ENCODE measurements at places on chromosomes 2 and 18.

DNA sequence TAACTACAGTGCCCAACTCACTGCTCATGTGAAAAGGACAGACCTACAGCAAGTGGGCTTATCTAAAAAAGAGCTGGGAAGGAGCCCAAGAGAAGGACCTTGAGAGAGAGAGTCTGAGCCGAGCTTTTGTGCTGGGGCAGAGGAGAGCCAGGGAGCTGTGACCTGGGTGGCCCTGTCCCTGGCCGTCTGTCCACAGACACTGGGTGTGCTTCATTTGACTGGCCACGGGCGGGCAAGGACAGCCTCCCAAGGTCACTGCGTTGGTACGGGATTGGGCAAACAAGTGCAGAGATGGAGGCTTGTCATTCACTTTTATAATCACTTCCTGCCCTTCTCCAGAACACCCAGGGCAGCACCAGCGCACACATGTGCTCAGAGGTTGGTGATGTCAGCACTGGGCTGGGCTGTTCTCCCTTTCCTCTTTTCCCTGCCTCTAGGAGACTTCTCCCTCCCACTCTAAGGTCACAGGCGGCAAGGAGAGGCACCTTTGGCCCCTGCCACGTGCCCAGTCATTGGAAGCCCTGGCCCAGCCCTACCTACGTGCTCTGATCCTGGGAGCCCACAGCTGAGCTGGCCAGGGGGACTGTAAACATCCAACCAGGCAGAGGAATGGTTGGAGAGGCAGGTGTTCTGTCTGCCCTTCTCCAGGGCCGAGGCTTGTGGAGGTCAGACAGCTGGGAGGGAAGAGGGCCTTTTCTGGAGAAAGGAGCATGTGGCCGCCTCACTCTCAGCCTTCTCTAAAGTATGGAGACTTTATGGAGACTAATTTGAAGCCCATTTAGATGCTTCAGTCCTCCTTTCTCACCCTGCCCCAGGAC, 6.4 kb upstream of the PSD4 start:
- DNase-seq: no peak

DNA sequence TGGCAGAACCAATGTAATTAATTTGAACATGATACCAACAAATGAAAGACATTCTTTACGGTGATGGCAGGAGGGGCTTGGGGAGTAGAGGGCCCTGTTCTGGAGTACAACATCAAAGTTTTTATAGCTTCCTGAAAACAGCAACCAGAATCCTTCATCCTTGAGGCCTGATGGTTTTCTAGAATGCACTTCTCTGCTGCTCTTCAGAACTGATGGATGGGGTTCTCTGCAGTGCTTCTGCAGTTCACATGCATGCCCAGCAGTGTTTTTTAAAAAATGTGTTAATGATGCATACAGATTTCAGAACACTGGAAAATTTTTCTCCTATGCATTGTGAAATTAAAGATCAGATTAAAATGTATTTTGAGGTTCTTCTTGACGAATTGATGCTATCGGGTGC, 2.5 kb downstream of the LTBP1 start:
- no peak for DNase-seq

DNA sequence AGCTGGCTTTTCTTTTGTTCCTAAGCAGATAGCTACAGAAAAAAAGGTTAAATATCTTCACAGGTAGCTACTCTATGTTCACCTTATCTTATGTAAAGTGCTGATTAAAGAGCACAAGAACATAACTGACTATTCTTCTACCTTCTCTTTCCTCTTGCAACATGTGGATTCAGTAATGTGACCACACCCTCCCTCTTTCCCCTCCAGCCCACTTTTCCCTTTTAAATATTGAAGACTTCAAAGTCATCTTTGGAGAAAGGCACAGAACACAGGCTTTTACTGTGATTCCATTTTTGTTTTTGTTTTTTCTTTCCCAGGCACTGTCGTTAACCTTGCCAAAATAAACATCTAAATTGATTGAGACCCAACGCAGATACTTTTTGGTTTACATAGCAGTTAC, 418.1 kb upstream of the CDH20 start:
- no peak for DNase-seq

- no peak for DNase-seq
These were observed 25.8 kb downstream of the SPEG start for GRCh38 chr2:219460424-219460926.

DNA sequence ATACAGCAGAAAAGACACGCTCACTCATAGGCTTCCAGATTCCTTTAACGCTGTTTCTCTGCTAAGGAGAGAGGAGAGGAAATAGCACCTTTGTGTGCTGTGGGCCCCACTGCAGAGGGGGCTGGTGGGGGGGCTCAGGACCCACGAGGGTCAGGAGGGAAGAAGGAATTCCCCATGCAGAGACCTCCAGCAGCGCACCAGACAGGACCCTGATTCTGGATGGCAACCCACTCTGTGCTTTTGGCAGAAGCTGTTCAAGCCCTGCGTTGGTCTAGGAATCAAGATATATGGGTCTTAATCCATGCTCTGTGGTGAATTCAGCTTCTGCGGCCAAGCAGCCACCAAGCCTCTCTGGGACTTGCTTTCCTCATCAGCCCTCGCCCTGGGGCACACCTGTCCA, 31.0 kb downstream of the MYCN start:
- no peak for DNase-seq

GRCh38 chr2:127071901-127072328, 35.0 kb downstream of the BIN1 start:
- no peak for DNase-seq

DNA sequence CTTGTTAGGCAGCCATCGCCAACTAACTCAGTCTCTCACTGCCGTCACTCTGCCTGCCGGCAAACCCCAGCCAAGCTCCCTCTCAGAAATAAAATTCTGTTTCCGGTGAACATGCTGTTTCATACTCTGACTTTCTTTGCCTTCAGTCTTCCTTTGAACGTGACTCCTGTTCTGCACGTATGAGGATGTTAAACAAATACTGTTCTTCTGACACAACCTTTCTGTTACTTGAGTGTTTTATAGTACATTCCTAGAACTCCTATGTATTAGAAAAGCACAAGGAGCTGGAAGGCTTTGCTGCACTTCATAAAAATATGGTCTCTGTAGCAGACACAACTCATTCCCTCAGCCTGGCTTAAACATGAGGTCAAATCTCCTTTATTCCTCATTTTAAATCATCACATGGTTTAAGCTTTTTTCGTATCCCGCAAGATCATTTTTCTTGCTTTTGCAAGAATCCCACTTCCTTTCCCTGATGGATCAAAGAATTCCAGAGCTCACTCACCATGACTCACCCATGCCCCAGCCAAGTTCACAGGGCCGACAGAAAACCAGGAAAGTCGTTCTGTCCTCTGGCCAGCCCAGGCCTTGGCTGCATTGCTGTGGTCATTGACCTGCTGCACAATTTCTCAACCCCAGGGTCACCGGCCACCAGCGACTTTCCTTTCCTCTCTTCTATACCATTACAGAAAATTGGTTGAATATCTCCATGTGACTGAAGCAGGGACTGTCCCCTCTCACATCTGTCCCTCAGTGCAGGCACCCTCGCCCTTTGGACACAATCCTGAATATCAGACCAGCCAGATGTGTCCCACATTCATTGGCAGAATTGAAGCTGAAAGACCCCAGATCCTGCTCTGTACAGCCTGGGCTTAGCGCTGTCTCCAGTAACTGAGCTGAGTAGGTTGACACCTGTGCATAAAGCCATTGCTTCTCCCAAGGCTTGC, 183.1 kb upstream of the ARL4C start:
- no peak for DNase-seq

DNA sequence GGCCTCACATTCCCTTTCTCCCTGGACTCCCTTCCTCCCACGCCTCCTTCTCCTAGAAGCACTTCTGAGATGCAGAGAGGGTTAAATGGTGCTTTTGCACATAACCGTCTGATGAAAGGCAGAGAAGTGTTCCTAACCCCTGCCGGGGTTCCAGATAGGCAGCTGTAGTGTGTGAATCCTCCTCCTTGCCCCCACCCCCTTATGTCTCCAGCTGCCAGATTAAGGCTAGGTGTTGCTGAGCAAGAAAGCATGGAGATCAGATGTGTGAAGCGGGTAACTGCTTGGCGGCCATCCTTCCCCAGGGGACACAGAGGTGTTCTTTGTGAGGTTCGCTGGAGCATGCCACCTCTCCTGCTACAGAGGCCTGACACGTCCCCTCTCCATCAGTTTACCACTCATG, 88.3 kb downstream of the NRP2 start:
- DNase-seq: no peak

GRCh38 chr2:128329607-128330006, 10.9 kb upstream of the HS6ST1 start:
- no peak for DNase-seq

GRCh38 chr2:157426477-157426994, 17.4 kb downstream of the CYTIP start:
- no peak for DNase-seq

DNA sequence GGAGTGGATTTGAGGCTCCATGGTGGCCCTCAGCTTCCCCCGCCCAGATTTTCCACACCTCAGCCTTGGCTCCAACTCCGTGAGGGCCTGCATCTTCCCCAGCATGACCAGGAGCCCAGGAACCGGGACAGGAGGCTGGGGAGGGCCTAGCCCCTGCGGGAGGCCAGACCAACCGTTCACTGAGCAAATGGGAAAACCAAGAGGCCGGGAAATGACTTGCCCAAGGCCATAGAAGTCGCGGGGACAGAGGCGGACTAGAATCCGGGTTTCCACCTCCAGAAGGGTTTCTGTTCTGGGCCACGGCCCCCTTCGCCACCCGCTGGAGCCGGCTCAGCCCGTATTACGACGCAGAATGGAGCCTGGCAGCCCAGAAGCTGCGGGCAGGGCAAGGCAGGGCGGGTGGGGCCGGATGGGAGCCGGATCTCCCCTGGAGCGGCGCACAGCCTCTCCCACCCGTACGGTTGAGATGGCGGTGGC, 7.9 kb upstream of the CRYBA2 start:
- DNase-seq: no peak

- no peak for DNase-seq
These were observed 14.4 kb upstream of the SNED1 start for GRCh38 chr2:240983996-240984498.

GRCh38 chr18:9542924-9543323, 67.6 kb downstream of the RALBP1 start:
- DNase-seq: no peak

GRCh38 chr2:11749646-11750349, 3.4 kb downstream of the LPIN1 start:
- DNase-seq: no peak

GRCh38 chr2:37464067-37464466, 119.6 kb downstream of the QPCT start:
- no peak for DNase-seq

- no peak for DNase-seq
These were observed 56.4 kb upstream of the MGAT5 start for GRCh38 chr2:134197445-134197844.

DNA sequence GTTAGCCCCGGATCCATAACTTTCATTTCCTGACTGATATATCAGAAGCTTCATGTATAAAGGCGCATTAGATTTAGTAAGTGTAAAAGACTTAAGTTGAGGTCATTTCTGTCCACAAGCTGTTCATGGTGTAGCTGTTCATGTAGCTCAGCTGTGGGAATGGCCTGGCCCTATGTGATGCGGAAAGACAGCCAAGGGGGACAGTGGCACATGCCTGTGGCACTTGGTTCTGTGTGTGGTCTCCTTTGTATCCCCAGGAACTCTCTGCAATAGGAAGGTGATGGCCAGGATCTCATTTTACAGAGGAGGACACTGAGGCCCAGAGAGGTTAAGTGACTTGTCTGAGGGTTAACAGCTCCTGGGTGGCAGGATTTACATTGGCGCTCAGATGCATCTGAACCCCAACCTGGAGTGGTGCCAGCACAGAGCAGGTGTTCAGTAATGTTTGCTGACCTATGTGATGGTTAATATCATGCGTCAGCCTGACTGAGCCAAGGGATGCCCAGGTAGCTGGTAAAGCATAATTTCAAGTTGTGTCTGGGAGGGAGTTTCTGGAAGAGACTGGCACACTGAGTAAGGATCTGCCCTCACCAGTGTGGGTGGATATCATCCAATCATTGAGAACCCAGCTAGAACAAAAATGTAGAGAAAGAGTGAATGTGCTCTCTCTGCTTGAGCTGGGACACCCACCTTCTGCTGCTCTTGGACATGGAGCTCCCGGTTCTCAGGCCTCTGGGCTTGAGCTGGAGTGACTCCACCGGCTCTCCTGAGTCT, 25.4 kb downstream of the HPCAL1 start:
- DNase-seq: no peak

- DNase-seq: no peak
These were observed 17.9 kb upstream of the IL18R1 start for GRCh38 chr2:102337481-102338386.

DNA sequence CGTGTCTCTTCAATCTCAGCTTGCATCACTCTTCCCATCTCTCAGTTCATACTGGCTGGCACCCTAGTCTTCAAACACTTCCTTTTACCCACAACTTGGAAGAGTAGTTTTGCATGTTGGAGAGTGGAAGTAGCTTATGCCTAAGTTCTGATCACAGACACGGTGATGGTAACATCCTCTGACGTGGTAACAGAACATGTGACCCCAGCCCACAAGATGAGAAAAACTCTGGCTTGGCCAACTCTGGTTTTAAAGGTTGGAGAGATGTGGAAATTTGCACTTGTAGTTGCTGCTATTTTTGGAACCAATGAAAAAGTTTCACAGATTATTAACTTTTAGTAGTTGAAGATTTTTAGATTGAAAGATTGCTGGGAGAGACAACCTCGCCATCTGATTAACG, 155.4 kb upstream of the SLC35G4 start:
- DNase-seq: no peak

- DNase-seq: no peak
These were observed 214.2 kb upstream of the ERBB4 start for GRCh38 chr2:212752730-212753351.

DNA sequence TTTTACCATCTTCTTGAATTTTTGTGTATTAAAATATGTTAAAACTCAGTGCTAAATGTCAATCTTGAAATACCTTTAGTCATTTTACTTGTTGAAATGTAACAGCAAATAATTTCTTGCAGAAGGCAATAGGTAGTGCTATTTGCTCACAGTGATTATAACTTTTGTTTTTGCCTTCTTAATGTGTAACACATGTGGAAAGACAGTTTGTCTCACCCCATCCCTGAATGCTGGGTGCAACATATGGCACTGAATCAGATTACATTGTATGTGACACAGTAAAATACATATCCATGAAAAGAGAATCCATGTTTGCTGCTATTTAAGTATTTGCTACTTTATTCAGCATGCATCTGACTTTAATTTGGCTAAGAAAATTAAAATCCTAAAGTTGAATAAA, 35.3 kb downstream of the FRZB start:
- no peak for DNase-seq

- no peak for DNase-seq
These were observed 106.8 kb upstream of the SERPINE2 start for GRCh38 chr2:224145751-224146355.

- no peak for DNase-seq
These were observed 9.1 kb downstream of the KLF7 start for GRCh38 chr2:207156451-207157161.

- peak; percentile 40 for DNase-seq
These were observed 1.9 kb downstream of the CLK1 start for GRCh38 chr2:200862532-200863000.

- DNase-seq: no peak
These were observed 198.5 kb downstream of the FHOD3 start for GRCh38 chr18:36496022-36496421.

DNA sequence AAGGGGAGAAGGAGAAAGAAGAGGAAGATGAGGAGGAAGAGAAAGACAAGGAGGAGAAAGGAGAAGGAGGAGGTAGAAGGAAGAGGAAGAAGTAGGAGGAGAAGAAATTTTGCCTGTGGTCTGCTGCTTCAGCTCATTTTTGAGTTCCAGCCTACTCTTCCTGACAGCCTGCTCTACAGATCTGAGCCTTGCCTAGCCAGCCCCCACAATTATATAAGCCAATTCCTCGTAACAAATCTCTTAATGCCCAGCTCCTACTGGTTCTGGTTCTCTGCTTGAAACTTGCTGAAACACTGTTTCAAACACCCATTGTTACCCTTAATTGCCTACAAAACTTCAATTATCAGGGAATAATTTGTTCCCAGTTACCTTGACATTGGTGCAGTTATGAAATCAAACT, 1014.2 kb upstream of the CELF4 start:
- no peak for DNase-seq

All from effector memory CD4-positive, alpha-beta T cell (primary cell).